Coronary artery (tissue), 2 donors: ENCODE measurements at places on chromosomes 6 and 20.

GRCh38 chr6:123904228-123904627 is 100.6 kb downstream of the NKAIN2 start:
- DNase-seq, result no peak

DNA sequence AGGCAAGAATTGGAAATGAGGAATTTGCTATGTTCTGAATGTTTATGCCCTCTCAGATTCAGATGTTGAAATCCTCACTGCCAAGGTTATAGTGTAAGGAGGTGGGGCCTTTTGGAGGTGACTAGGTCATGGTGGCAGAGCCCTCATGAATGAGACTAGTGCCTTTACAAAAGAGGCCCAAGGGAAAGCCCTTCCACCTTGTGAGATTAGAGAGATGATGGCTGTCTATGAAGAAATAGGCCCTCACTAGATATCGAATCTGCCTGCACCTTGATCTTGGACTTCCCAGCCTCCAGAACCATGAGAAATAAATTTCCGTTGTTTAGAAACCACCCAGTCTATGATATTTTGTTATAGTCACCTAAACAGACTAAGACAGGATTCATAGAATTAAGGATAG is 10.4 kb downstream of the ASIP start:
- no peak for DNase-seq

GRCh38 chr20:58950603-58951002 is 30.5 kb upstream of the NELFCD start:
- no peak for DNase-seq

DNA sequence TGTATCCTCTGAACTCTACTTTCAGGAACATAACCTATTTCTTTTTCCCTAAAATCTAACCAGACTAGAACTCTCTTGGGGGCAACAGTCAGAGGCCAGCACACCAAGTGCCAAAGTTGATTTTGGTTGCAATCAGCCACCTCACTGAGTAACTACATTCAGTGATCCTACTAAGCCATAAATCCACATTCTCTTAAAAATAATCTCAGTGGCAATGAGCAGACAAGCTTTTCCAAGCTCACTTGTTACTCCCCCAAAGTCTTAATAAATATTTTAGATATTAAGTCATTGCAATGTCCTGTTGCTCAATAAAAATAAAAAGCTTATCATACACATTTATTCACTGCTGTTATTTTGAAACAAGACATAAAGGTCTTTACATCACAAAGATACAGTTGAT is 9.8 kb downstream of the RGS17 start:
- DNase-seq, result no peak

- DNase-seq, result no peak
Observed at GRCh38 chr6:143564484-143565017, 53.0 kb upstream of the FUCA2 start.

GRCh38 chr20:20267685-20268370 is 100.1 kb upstream of the INSM1 start:
- no peak for DNase-seq

- no peak for DNase-seq
Observed at GRCh38 chr6:97443408-97444080, 160.5 kb upstream of the MMS22L start.

DNA sequence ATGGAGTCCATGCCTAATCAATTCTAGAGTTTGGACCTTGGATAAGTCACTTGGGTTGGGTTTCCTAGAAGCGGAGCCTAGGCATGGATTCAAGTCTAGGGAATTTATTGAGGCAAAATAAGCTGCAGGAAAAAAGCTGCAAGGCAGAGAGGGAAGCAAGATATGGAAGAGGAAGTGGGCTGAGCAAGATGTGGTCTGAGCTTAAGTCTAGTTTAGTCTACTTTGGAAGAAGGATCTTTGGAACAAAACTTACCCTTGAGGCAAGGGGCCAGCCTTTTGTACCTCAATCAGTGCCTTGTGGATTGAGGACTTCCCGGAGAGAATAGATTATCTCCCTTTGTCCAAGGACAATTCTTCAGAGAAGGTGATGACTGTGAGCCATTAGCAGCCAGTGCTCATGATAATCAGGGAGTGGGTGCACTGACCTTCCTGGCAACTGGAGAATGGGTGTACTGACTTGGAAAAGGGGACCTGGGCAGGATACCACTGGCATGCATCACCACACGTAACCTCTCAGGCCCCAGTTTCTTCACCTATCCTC is 10.9 kb downstream of the ZSCAN9 start:
- no peak for DNase-seq

DNA sequence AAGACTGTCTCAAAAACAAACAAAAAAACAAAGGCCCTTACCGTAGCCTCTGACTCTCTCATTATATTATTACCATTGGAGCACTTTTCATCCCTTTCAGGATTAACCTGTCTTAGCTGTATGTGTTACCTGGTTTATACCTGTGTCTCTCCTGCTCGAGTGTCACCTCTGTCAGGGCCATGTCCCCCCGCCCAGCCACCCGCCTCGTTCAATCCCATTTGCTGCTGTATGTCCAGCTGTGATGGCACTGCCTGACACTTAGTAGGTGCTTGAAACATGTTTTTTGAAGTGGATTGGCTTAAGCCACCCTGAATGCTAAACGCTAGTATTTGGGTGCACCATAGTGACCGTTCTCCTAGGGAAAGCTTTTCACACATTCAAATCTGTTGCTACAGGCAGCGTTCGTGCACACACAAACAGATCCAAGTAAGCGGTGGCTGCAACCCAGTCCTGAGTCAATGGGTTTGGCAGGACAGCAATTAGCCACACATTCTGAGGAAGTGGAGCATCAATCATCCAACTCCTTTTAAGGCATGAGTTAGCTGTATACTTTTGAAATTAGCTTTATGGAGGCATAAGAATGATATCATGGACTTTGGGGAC is 98.9 kb upstream of the ZNF217 start:
- no peak for DNase-seq

GRCh38 chr6:5102267-5102970 is 17.3 kb downstream of the PPP1R3G start:
- no peak for DNase-seq

DNA sequence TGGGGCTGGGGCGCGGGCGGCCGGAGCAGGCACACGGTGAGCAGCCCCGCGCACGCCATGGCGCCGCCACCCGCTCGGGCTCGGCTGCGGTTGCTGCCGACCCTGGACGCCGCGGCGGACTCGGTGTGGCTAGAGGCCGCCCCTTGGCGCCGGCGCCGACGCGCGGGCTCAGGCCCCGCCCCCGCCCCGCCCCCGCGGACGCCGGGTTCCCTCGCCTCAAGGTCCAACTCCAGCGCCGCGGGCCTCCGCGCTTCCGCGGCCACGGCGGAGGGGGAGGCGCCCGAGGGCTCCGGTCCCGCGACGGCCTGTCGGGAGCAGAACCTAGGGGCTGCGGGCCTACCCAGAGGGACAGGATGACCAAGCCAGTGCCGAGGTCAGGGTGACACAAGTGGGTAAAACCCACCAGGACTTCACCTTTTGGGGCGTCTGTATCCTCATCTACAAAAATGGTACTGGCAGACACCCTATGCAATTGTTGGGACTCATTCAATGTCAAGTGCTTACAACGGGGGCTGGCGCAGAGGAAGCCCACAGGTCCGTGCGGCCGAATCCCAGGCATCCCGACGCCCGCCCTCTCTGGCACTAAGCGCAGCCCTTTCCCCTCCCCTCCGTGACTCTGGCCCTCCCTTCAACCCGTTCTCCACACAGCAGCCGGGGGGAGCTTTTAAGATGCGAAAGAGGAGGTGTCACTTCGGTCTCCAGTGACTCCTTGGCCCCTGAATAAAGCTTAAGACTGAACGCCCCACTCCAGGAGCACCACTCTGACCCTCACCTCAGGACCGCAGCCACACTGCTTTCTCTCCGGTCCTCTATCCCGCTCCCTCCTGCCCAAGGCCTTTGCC is at the start of gene NECAB3:
Gene NECAB3, minus strand, starts transcription at position 135 of the 842 bp plus-strand sequence. Its CDS starts 76 bp downstream, at position 59.
- DNase-seq, result peak; percentile 90

DNA sequence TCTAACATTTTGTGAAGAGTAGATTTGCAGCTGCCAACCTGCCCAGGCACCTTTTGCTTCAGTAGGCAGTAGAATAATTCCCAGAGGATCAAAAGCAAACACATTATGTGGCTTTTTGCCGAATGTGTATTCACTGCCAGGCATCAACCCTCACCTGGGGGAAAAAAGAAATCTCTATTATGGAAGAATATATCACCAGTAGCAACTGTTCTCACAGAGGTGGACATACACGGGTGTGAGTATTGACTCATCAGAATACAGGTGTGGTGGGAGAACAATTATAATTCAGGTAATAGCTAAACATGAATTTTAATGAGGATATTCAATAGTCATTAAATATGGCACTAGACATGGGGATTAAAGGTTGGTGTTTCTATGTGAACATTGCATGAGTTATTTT is 910.7 kb downstream of the TFAP2A start:
- no peak for DNase-seq

DNA sequence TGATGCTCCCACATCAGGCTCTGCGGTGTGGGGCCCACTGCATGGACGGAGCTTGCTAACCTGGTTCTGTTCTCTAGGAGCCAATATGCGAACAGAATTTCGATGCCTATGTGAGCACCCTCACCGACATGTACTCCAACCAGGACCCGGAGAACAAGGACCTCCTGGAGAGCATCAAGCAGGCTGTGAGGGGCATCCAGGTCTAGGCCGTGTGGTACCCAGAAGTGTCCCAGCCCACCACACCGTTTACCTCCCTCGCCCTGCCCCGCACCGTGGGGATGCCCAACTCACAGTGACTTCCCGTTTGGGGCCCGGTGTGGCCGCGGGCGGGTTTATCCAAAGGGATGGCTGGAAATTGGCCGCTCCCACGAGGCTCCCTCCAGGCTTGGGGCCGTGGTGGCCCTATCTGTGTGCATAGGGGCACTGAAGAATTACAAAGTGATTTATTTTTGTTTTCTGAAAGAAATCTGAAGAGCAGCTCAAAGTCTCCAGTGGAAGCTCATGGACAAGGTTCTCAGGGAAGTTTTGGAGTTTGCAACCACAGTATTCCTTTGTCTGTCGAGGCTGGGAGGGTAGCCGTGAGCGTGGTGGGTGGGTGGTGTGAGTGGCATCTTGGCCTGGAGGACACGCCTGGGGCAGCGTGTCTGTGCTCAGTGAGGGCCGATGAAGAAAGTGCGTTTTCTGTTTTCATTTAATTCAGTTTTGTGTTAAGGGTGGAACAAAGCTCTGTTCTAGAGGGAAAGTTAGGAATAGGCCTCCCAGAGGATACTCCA is 15.1 kb upstream of the PCMTD2 start:
- no peak for DNase-seq

DNA sequence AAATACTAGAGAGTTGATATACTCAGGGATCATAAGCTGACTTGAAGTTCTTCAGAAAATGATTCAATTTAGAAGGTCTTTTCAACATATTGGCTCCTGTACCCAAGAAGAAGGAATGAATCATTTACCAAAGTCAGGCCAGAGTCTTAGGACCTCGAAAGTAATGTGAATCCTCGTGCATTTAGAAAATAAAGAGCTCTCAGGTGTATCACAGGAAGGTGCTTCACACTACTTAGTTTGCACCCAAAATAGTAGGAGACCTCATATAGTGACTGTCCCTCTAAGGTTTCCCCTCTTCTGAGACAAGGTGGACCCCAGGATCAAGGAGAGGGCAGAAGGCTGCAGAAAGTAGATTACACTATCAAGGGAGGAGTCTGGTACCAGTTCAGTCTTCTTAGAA is 71.8 kb downstream of the F13A1 start:
- DNase-seq, result no peak

- DNase-seq, result no peak
Observed at GRCh38 chr6:149277621-149278020, 39.9 kb upstream of the TAB2 start.

- no peak for DNase-seq
Observed at GRCh38 chr6:73792738-73793137, 96.7 kb downstream of the CD109 start.
